Activated CD8-positive, alpha-beta memory T cell treated with anti-CD3 and anti-CD28 coated beads for 36 hours (primary cell): ENCODE measurements at places on chromosomes 12 and 14. TPM values are rescaled to one million over a fixed set of nuclear protein-coding genes. Genes with fewer than 3 reads are reported as not detected.

Gene LRTM2
- not detected for total RNA-seq

Gene CCDC184
- 1.2 TPM for total RNA-seq

Gene LGMN
- 0.36 TPM for total RNA-seq

Gene SYNDIG1L
- total RNA-seq = not detected

Gene PRICKLE1
- total RNA-seq = not detected

Gene ST8SIA1
- total RNA-seq = 4.1 TPM

Gene NAV3
- not detected for total RNA-seq

Gene LRRC23
- total RNA-seq = 3.1 TPM

Gene ALX1
- not detected for total RNA-seq

Gene PLEKHG7
- not detected for total RNA-seq

Gene KLC1
- 120 TPM for total RNA-seq

Gene INSM2
- not detected for total RNA-seq

Gene RND1
- total RNA-seq = 2.9 TPM

Gene KIF26A
- 0.32 TPM for total RNA-seq

Gene SPIC
- total RNA-seq = not detected

Gene HEATR5A
- total RNA-seq = 17.1 TPM

Gene MYF5
- not detected for total RNA-seq

Gene HOMEZ
- 15.6 TPM for total RNA-seq

Gene LRCOL1
- total RNA-seq = not detected

Gene CCDC88C
- 66.0 TPM for total RNA-seq

Gene CAPS2
- total RNA-seq = 2.4 TPM

Gene KRT6C
- not detected for total RNA-seq

Gene AMIGO2
- total RNA-seq = 18.3 TPM

Gene C12orf50
- total RNA-seq = 0.10 TPM

Gene GYS2
- total RNA-seq = not detected

Gene RNU4-1
- total RNA-seq = 620 TPM

Gene FGF23
- total RNA-seq = not detected

Gene KERA
- not detected for total RNA-seq

Gene TAS2R13
- total RNA-seq = 0.21 TPM

Gene NRXN3
- not detected for total RNA-seq

Gene CCDC196
- not detected for total RNA-seq

Gene TAS2R46
- total RNA-seq = 0.34 TPM

Gene KRT6A
- total RNA-seq = not detected
